ENCODE measurements at places on chromosomes 12 and 14.

- DNase-seq, result no peak
Observed at GRCh38 chr12:110543252-110543959, 39.7 kb downstream of the PPTC7 start.

- peak; percentile 75 for DNase-seq
Observed at GRCh38 chr14:81303258-81303935, 82.6 kb upstream of the GTF2A1 start.

DNA sequence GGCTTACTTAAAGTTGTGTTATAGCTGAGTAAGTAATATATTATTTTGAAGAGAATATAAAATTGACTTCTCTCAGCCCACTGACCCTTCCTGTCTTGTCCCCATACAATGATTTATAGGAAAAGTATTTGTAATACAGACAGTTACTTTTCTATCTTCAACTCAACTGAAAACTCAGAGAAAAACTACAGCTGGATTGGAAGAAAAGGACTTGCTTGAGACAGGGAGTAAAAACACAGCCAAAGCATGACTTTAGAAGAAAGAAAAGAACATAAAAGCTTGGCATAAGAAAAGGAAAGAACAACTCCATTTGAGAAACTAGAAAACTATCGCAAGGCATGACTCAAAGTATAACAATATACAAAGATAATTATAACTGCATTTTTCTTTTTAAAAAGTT lies 57.5 kb downstream of the MSRB3 start:
- DNase-seq, result no peak

- DNase-seq, result no peak
Observed at GRCh38 chr12:90428881-90429280, 526.1 kb downstream of the CCER1 start.

GRCh38 chr14:59060841-59061240 lies 127.6 kb upstream of the DAAM1 start:
- no peak for DNase-seq

DNA sequence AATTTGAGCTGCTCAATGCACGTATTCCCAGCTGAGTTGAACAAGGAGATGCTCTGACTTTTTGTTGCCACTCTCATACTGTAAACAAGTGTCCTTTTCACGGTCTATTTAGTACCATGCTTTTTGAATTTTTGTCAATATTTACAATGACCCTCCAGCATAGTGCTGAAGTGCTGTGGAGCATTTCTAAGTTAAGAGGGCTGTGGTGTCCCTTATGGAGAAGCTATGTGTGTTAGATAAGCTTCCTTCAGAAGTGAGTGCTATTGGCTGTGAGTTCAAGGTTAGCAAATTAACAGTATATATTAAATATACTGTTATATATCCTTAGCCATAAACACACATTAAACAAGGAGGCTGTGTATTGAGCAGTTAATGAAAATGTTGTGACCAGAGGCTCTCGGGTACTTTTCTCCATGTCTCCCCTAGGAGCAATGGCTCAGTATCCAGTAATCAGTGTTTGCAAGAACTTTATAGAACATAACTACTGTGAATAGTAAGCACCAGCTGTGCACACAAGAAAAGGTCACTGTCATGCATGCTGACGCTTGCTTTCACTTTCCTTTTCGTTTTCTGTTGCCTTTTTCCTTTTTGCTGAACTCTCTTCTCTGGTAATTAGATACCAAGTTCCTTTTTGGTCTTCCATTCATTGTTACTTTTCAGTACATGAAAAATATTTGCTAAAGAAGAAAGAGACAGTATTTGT lies 187.2 kb upstream of the NEDD1 start:
- DNase-seq, result peak; percentile 39

- peak; percentile 3 for DNase-seq
Observed at GRCh38 chr14:22526744-22527143, 62.3 kb downstream of the DAD1 start.

GRCh38 chr14:72094844-72095582 lies 162.8 kb downstream of the RGS6 start:
- no peak for DNase-seq

GRCh38 chr12:45598761-45599160 lies 130.7 kb upstream of the ARID2 start:
- DNase-seq, result no peak

DNA sequence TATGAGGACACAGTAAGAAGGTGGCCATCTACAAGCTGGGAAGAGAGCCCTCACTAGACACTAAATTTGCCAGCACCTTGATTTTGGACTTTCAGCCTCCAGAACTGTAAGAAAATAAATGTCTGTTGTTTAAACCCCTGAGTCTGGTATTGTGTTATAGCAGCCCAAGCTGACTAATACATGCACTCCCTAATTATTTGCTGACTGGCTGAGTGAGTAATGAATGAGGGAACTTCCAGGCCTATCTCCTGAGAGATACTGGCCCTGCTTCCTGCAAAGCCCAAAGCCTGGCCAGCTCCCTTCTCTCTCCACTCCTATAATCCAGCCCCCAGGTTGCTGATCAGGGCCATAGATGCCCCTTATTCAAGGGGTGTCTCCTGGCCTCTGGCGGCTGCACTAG lies 120.0 kb upstream of the NOS1 start:
- DNase-seq, result no peak

DNA sequence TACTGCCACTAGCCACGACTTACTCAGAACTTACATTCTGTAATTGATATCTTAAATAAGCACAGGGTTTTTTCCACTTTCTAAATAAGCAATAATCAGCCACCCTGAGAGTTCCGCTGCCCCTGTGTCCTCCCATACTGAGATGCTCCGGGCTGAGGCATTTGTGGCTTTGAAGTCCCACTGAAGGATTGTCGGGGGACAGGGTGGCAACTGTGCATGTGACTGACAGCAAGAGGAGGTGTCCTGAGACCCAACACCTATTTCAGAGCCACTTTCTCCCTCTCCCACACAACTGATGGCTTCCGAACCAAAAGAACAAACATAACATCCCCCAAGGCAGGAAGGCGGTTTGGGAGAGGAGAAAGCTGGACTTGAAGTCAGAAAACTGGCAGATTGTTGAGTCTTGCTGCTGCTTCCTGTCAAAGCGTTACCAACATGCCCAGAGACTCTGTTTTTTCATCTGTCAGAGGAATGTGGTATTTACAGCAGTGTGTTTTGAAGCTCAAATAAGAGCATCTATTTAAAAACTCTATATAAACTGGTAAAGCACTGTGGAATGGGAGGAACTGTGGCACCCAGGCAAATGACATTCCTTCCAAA lies 157.9 kb upstream of the FKBP4 start:
- DNase-seq, result no peak

DNA sequence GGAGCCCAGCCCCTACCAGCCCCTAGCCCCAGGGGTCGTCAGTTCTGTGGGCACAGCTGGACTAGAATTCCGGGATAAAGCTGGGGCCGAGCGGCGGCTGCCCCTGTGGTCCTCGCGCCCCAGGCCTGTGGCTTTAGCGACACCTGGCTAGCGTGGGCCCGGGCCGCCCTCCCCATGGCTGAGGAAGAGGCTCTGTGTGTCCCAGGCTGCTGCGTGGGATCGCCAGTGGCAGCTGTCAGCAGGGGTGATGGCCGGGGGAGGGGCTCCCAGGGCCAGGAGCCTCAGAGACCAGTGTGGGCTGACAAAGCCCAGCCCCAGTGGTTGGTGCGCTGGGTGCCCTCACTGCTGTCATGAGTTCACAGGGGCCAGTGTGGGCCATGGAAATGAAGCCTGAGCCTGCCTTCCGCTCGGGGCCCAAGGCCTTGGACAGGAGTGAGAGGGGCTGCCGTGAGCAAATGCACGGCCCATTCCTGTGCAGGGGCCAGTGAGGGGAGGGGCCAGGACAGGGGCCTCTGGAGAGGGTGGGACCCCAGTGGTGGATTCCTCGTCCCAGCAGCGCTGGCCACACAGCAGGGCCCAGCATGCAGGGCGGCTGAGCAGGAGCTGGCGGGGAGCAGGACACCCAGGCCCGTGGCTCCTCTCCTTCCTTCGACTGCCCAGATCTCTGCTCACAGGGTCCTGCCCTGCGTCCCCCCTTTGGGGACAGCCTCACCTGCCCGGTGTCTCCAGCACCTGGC lies 11.4 kb downstream of the FBRSL1 start:
- no peak for DNase-seq

DNA sequence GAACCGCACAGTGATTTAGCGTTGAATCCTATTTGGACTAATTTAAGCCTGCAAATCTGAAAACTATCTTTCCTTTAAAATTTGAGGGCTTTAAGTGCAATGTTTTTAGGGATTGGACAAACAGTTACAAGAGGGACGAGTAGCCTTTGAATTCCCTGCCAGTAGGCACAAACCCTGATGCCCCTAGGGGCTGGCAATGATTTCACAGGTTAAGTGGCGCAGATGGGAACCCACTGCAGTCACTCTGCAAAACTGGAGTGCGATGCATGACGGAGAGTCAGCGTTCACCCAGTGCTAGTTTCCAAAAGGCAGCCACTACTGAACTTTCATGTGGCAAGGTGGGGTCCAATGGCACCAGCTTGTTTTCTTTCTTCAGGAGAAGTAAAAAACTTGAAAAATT lies 99.4 kb upstream of the FRMD6 start:
- no peak for DNase-seq

DNA sequence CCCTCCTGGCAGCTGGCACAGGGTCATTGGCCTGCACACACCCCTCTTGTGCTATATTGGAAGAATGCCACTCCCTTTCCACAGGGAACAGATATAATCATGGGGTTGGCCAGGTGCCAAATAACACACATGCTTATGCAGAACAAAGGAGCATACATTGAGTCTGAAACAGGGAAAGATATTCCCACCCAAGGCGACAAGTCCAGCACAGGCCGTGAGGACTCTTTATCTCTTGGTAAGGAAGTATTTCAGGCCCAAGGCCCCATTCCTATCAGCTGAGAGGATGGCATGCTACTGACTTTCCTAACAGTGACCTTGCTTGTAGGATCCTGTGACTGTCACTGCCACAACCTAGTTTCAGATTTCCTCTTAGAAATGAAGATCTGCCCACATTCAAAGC lies 59.0 kb upstream of the STXBP6 start:
- no peak for DNase-seq

DNA sequence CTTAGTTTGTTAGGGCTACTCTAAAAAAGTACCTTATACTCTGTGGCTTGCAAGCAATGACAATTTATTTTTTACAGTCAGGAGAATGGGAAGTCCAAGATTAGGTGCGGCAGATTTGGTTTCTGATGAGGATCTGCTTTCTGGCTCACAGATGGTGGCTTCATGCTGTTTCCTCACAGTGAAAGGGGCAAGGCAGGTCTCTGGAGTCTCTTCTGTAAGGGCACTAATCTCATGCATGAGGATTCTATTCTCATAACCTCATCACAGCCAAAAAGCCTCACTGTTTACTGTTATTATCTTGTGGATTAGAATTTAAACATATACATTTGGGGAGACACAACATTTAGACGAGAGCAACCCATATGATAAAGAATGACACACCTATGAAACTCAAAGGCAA lies 1957.4 kb upstream of the SEL1L start:
- no peak for DNase-seq

GRCh38 chr12:27550653-27550975 lies 26.6 kb downstream of the PPFIBP1 start:
- DNase-seq, result no peak
